Activated naive CD8-positive, alpha-beta T cell treated with anti-CD3 and anti-CD28 coated beads, Interleukin-2, amount 10 ng/mL, durations not matched to agents 7 days and 5 days (primary cell): ENCODE measurements at places on chromosomes 6 and 20.

- no peak for DNase-seq
Observed at GRCh38 chr6:16503970-16504415, 257.3 kb downstream of the ATXN1 start.

DNA sequence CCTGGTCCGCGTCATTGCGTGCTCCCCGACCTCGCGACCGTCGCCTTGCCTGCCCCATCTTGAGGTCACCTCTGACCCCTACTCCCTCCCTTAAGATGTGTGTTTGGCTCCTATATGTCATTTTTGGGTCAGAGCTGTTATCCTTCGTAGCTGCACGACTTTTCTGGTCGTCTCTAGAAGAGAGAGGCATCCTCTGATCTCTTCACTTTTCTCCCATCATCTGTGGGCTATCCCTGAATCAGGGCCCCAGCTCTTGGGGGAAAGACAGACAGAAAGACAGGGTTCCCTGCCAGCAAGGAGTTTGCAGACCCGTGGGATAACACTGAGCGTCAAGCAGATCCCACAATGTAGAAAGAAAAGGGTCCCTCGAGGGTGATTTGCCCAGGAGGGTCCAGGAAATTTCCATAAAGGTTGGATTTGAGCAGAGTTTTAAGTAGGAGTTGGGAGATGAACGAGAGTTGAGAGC, 555 bp downstream of the FAM120B start:
- DNase-seq, result no peak

DNA sequence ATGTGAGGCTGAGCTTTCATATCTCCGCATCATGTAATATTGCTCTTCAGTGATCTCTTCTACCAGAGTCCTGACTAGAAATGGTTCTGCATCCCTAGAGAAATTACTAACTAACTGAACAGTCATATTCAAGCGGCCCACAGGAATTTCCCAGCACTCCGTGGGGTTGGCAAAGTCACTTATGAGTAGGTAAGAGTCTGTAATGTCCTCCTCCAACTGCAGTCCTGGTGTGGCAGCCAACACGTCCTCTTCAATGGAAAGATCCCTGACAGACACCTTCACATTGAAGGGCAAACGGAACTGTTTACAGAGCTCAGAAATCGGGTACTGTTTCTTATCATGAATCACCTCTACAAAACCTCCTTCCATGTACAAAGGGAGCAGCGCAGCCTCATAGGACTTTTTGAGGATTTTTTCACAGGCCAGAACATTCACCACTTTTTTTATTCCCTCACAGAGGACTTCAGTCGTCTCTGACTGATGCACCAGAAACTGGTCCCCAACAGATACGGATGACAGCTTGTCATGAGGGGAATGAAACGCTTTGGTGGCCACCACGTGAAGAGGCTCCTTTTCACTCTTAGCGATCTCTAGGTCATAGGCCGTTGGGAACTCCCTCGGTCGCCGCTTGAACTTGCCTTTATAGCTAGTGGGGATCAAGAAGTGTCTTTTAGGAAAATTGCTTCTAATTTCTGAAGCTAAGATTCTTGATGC, 87.7 kb downstream of the THEMIS start:
- DNase-seq, result no peak

DNA sequence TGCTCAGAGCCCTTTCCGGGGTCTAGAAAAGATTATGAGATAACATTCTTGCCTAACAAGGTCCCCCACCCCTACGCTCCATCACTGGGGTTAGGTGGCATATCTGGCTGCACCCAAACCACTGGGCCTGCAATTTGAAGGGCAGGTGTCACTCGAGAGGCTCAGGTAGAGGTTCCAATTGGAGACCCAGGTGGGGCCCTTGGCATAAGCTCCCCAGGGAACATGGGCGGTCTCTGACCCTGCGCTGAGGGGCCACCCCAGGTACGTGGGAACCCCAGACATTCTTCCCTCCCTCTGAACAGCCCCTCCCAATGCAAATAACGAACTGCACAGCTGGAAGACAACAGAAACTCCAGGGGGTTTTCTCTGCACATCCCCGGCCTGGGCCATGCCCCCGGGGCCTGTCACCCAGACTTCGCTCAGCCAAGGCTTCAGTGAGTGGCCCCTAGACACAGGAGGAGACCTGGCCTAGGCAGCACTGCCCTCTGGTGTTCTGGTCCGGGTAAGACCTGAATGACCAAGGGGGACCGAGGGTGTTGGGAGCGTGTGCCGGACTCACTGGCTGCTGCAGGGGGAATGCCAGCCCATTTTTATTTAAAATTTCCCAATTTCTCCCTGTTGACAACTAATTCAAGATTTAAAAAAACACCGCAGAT, 47.5 kb downstream of the DSTN start:
- DNase-seq, result peak; percentile 51

GRCh38 chr6:83368577-83368976, 62.3 kb downstream of the ME1 start:
- DNase-seq, result no peak

DNA sequence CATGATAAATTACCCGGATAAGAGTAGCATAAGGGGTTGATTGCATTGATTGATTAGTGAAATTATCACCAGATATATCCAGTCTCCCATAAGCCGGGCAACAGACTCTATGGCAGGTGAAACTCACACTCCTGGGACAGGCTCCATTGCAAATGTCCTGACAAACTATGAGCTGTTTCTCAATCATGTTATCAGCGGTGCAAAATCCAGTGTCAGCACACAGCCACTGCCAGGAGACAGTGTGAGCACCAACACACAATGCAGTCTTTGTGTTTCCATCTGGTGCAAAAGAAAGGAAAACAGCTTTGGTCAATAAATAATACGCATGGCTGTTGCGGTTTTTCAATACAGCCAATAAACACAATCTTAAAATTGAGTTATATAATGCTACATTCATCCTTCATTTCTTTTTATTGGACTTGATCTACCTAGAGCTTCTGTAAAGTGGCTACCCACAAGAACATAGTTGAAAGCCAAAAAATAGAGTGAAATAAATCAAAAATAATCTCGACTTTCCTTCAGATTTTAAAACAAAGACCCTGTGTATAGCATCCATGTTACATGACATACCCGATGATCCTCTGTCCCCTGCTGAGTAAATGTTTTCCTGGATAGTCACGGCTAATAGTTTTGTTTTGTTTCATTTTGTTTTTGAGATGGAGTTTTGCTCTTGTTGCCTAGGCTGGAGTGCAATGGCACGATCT, 64.3 kb upstream of the AFDN start:
- DNase-seq, result no peak

DNA sequence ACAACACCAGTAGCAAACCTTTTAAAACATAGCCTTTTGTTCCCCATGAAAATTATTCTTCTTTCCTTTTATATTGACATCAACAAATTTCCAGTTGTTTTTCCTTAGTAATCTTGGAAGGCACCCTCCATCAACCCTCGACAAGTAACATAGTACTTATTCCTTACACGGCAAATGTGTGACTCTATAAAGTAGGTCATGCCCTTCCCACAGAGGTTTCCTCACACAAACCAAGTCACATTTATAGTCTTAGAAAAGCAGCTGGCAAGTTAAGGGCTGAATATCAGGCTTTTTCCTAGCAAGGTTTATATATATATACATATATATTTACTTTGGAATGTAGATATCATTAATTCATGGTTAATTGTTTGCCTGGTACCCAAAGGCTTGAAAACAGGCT, 371.5 kb downstream of the SYNE1 start:
- DNase-seq, result no peak

DNA sequence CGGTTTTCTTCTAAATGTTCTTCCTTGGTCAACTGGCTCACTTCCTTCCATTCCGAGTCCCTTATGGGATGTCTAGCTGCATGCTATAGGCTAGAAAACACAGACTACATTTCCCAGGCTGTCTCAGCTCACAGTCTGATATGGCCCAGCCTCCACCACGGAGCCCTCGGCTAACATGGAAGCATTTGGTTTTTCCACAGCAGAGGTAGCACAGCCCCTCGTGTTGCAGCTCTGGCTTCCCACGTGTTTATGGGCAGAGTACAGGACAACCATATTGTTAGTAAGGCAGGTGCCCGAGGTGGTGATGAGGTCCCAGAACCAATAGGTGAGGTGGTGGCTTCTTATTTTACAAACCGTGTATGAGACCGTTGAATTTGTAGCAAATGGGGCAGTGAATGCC, 8.7 kb downstream of the GPLD1 start:
- no peak for DNase-seq

DNA sequence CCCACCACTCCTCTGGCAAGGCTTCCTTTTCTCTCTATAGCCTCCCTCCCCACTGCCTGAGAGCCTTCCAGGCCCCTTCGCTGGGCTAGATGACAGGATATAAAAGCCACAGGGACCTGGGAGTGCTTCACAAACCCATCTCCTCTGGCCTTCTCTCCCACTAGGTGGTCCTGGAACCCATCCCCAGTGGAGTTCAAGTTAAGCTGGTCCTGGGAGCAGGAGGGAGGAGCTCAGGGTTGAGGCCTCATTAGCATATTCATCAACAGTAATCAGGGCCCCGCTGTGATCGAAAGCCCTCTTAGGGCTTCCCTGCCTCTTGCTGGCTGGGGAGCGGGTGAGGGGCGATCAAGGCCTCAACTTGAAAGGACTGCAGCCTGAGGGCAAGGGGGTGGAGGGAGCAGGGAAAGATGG, 9.1 kb downstream of the EBF4 start:
- no peak for DNase-seq

GRCh38 chr20:51093240-51093763, 70.4 kb upstream of the KCNG1 start:
- DNase-seq, result no peak

- no peak for DNase-seq
Observed at GRCh38 chr20:44765701-44766347, 20.2 kb downstream of the KCNK15 start.

GRCh38 chr6:100427452-100427851, 37.3 kb downstream of the SIM1 start:
- no peak for DNase-seq

- DNase-seq, result no peak
Observed at GRCh38 chr20:31923388-31924331, 28.2 kb downstream of the PDRG1 start.

- DNase-seq, result no peak
Observed at GRCh38 chr20:17971300-17972013, 2.6 kb downstream of the MGME1 start.

DNA sequence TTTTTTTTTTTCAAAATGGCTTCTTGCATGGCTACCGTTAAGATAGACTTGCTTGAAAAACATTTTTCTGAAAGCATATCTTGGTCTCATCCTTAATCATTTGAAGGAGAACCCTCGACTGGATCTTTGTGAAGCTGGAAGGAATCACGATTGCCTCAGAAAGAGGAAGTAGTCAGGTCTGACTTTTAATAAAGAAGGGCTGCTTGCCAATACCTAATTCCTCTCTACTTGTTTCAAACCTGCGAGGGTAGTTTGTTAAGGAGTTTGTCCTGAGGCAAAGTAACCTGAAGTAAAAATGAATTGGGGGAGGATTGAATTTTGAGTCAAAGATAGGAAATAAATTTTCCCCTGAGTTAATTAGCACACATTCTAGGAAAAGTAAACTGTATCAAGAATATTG, 288.1 kb upstream of the MAP3K7 start:
- DNase-seq, result no peak

GRCh38 chr6:122751326-122751725, 28.2 kb upstream of the FABP7 start:
- DNase-seq, result no peak

DNA sequence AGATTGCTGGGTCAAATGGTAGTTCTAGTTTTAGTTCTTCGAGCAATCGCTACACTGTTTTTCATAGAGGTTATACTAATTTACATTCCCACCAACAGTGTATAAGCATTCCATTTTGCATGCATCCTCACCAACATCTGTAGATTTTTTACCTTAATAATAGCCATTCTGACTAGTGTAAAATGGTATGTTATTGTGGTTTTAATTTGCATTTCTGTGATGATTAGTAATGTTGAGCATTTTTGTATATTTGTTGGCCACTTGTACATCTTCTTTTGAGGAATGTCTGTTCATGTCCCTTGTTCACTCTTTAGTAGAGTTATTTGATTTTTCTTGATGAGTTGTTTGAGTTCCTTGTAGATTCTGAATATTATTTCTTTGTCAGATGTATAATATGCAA, 236.2 kb downstream of the GRM1 start:
- no peak for DNase-seq

GRCh38 chr6:30325873-30326525, 728 bp upstream of the TRIM39 start:
- DNase-seq, result peak; percentile 74

DNA sequence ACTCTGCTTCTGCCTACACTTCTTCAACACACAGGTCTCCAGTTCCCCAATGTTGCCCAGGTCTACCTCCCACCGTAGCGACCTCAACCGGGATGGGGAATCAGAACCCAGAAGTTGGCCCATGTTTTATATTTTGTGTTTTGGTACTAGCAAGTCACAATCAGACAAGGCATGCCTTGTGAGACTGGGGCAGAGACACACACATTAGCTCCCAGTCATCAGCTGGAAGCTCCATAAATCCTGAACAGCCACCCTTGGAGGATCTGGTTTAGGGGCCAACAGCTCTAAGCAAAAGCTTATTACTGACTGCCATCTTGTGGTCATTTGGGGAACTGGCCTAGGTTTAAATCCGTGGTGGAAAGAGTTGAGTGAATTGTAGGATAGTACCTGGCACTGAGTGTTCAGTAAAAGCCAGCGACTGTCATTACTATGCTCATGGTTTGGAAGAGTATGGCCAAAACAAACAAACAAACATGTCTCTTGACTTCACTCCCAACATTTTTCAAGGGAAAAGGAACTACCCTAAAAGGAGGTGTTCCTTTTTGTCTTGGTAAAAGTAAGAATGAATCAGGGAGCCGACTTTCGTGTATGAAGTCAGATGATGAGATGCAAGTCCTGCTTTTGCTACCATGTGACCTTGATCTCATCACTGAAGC, 40.5 kb downstream of the PIM1 start:
- peak; percentile 55 for DNase-seq

- DNase-seq, result no peak
Observed at GRCh38 chr6:81401970-81402690, 350.4 kb downstream of the TENT5A start.

DNA sequence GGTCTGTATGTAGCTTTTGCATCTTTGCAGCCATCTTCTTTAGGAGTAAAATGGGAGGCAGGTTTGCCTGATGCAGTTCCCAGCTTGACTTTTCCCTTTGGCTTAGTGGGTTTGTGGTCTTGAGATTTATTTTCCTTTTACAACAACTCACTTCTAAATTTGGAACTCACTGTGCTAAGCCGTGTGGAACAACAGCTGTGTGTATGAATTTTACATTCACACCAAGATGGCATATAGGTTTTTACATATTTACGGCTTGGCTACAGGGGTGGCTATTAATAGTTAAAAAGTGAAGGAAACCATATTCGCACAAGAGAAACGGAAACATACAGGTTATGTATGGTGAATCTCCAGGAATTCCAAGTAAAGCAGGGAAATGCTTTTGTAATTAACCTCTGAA, 2.5 kb downstream of the TTLL2 start:
- no peak for DNase-seq
